ENCODE measurements at places on chromosomes 6 and 20.

DNA sequence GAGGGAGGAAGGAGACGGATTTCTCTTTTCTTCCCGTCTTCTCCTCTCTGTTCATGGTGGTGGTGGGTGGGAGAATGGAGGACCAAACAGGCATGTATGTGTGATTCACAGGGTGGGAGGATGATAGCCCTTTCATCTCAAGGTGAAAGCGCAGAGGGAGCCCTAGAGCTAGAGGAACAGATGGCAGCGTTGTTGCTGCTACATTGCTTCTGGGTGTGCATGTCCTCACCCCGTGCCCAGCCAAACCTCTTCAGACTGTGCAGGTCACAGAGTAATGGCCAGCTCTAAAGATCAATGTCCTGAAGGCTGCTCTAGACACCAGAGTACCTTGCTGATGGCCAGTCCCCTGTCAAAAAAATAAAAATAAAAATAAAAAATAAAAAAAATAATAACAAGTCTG lies 301.8 kb downstream of the TBC1D7 start:
- no peak for DNase-seq

DNA sequence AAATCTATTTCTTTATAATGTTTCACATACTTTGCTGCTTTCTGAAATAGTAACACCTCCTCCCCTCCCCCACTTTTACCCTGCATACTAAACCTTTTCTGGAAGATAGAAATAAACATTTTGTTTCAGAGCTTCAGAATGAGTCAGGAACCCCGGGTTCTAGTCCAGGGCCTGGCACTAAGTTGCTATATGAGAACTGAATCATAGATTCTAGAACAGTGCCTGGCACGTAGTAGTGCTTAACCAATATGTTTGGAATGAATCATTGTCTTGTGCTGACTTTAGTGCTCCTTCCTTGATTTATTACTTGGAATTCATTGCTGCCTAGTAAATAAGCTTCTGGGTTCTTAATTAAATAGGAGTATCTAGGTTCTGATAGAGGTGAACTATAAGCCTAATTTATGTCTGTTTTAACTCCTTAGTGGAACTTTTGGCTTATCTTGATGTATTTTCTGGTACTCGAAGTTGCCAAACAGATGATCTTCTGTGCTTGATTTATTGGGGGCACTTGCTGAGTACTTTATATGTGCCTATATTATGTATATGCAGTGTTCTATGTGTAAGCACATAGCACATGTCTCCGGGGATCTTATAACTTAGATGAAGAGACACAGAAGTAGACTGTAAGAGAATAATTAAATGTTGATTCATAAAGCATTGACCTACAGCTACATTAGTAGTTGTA lies 18.6 kb downstream of the TAB2 start:
- no peak for DNase-seq

DNA sequence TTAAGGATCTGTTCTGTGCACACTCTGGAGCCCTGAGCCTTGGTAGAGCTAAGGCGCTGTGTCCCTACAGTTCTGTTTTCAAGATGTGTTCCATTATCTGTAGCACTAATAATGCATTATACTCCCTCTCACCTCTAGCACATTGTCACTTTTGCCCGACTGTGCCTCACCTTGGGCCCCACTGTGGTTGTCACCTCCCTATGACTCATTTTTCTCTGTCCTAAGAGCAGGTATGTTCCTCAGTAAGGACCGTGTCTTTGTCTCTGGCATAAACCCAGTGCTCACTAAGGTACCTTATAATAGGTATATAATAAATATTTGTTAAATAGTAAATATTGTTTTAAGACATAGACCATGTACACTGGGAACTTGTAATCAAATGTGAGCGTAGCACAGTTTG lies 942.5 kb upstream of the CITED2 start:
- DNase-seq: no peak

- no peak for DNase-seq
Measured at GRCh38 chr6:147245693-147246092, 41.5 kb downstream of the STXBP5 start.

DNA sequence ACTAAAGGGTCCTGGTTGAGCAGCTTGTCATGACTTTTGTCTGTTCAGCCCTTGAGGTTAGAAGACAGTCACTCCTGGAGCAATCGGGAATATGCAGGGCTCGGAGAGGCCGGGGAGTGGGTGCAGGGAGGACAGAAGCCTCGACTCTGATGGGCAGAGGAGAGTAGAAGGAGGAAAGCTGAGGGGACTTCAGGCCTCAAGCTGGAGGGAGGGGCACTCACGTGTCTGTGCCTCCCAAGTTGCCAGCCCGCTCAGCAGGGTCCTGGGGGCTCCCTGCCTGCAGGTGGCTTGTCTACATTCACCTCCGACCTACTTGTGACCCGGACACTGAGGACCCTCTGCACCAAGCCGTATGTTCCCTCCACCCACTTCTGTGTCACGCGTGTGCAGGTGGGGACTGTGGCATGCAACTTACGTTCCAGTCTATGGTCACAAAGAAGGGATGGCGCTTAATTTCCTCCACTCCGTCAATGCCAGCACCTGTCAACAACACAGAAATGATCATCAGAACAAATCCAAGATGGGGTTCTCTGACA lies 86.8 kb upstream of the MPC1 start:
- no peak for DNase-seq

DNA sequence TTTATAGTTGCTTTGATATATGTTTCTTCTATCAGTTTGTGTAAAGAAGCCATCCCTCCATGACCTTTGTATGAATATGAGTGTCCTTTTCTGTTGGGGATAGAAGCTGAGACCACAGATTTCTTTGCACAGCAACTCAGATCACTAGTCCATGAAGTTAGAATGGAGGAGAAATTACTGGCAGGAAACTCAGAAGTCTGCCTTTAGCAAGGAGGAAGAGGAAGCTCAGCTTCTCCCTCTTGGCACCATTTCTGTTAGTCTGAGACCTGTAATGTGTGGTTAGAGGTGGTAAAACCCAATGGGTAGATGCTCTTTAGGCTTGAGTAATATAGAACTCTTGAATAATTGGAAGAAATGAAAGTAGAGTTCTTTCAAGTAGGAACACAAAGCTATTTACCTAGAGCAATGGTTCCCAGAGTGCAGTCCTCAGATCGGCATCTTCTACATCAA lies 995.3 kb upstream of the FLRT3 start:
- no peak for DNase-seq

GRCh38 chr20:62692801-62693523 lies 15.7 kb upstream of the NTSR1 start:
- DNase-seq: no peak

DNA sequence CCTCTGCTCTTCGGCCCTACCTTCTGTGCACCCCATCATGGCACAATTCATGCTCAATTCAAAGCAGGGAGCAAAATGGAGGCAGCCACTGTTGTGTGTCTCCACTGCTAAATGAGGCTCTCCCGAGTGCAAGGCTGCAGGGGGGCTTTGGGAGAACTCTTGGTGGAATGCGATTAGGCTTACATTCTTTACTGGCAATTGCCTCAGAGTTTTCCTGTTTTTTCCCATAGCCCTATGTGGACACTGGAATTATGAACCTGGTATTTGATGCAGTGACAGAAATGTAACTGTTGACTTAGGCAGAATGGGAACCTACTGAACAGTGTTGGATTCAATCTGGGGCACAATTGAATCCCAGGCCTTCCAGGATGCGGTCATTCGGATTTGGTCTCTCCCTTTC lies 187.9 kb upstream of the GMDS start:
- DNase-seq: no peak

- no peak for DNase-seq
Measured at GRCh38 chr6:117496383-117496990, 14.0 kb downstream of the DCBLD1 start.
